ENCODE measurements at places on chromosomes 4 and X.

DNA sequence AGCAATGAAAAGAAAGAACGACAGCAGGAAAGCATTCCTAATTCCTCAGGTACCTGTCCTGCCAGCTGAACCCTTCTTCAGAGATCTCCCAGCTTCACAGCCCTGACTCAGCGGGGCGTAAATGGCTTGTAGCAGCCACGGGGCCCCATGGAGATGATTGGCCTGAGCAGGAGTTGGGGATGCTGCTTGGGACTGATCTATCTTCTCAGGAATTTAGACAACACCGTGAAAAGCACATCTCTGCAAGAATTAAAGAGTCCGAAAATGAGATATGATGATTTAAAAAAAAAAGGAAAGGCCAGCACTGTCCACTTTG, 22.5 kb upstream of the SLC25A4 start:
- no peak for DNase-seq

DNA sequence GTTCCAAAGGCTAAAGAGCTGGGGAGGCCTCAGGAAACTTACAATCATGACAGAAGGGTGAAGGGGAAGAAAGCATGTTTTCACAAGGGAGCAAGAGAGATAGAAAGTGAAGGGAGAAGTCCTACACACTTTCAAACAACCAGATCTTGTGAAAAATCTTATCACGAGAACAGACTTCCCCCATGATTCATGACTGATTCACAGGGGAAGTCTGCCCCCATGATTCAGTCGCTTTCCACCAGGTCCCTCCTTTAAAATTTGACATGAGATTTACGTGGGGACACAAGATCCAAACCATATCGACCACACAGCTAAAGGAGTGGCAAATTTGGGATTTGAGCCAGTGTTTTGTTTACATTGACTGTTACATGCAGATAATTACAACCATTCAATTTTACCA, 971.1 kb upstream of the HS3ST1 start:
- DNase-seq = no peak

DNA sequence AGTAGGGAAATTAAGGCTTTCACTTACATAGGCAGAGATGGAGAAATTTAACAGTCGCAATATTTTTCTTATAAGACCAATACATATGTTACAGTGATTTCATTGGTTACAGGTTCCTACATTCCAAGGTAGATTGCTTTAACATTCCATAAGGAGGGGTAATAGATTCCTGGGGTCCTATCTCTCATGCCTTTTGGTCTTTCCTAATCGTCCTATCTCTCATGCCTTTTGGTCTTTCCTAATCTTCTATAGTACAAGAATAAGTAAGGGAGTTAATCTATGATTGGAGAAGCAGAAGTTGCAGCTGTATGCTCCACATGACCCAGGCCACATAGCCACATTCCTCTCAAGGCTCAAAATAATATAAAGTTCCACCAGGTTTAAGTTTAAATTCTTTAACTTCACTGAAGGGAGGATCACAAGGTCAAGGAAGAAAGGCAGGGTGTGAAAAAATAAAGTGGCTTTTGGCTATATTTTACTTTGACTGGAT, 285.0 kb upstream of the BOD1L1 start:
- no peak for DNase-seq

DNA sequence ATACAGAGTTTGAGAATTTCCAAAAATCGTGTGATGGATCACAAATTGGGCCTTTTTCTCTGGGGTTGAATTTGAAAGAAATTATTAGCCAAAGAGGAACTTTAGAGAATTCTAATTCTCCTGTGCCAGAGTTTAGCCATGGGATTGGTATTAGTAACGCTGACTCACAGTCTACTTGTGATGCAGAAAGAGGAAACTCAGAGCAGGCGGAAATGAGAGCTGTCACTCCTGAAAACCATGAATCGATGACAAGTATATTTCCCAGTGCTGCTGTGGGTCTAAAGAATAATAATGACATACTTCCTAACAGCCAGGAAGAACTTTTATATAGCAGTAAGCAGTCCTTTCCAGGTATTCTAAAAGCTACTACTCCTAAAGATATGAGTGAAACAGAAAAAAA, 64.9 kb downstream of the N4BP2 start:
- DNase-seq = no peak

DNA sequence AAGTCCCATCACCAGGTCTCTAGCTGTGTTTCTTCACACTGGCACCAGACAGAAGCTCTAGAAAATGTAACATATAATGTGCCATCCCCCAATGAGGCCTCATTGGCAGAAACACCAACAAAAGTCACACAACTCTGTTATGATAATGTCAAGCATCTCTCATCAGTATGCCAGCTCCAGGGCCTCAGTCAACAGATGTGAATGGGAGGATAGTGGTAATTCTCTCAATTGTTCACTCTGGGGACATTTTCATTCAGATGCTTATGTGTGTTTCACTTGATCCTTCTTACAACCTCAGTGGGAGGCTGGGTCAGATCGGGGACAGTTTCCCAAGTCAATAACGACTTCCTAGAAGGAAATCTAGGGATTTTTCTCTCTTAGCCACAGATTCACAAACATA, 57.5 kb upstream of the SCOC start:
- DNase-seq = no peak

DNA sequence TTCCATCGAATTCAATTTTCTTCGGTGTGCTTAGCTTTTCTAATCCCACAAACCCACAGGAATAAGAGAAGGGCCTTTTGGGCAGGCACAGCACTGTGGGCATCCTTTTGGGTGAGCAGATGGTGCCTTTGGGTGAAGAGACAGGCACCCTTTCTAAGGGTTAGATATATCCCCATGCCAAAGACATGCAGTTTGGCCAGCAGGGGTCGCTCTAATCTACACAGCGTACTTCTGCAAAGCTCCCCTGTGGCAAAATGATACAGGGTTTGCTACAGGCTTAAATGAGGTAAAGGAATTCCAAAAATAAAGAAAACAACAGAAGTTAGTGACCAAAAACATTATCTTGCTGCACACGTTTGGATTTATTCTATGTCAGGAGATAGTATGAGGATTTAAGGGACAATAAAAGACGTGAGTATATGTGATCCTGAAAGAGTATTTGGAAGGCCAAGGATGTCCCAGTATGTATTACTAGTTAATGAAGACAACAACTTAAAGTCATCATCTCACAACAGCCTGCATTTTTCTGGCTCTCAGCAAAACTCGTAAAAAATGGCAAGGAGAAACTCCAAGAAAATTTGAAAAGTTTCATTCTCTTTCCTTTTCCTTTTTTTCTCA, 49.5 kb downstream of the PHEX start:
- DNase-seq = peak; percentile 23

- no peak for DNase-seq
Observed at GRCh38 chrX:3548765-3549391, 164.6 kb downstream of the PRKX start.

DNA sequence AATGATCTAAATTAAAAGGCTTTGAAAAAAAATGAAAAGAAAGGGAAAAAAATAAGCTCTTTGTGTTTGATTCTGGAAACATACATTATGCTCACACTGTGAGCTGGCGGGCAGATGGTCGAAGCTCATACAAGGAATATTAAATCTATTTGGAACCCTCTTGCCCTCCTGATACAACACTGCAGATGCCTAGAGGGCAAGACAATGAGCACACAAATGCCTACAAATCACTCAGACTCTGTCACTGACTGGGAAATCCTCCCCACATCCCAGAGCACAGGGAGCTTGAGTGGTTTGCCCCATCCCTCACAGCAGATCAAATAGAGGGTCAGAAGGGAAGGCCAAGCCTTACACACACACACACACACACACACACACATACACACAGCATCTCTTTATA, 320.4 kb downstream of the HNRNPD start:
- no peak for DNase-seq

DNA sequence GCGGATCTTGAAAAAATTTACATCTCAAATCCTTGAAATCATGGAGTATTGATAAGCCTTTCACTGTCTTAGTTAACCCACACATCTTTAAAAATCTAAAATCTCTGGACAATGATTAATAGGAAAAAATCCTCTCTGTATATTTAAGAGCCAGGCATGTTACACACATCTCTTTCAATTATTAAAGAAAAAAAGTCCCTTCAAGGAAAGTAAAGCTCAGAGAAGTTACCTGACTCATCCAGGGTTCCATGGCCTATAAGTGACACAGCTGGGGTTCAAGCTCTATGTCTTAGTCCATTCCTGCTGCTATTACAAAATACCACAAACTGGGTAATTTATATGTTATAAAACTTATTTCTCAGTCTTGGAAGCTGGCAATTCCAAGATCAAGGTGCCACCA, 14.2 kb upstream of the FGF16 start:
- DNase-seq = no peak

DNA sequence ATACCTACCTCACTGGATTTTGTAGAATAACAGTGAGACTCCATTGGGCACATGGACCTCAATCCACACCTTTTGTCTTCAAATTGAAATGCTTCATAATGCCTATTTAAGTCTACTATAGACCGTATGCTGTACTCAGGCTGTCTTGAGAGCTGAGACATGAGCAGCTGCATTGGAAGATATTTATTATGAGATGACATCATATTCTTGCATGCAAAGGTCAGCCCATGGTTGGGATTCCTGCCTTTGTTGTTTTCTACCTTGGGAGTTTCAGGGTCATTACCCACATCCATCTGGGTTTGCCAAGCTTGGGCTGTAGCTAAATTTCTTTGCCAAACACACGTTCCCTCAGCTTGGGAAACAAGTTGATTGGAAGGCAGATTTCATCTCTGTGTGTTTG, 33.2 kb upstream of the MAMLD1 start:
- DNase-seq = no peak

GRCh38 chr4:40966091-40966490, 216.3 kb downstream of the NSUN7 start:
- no peak for DNase-seq

DNA sequence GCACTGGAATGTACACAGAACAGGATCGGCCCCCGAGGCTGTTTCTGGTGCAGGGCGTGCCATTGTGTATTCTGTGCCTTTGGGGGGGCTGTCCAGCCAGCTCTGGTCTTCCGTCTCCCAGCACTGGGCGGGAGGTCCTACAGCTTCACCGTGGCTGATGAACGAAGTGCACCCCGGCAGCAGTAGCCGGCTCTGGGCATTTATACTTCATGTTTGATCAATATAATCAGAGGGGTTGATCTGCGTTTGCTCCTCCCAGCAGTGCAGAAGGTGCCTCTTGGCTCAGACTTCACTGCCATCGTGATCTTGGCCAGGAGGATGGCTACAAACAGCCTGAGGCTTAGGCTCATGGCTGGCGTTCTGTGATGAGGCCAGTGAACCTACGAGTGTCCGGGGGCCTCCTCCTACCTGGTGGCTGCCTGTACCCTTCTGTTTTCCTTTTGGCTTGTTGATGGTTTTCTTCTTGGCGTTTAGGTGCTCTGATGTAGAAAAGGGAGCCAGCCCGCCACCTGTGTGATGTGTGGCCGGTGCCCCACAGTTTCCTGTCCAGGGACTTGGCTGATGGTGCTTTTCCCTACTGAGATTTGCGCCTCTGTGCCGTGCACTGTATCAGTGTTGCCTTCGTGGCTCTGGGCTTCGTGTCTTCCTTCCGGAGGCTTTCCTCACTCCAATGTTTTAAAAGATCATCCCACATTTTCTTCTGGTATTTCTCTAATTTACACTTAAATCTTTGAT, 31.2 kb upstream of the HGFAC start:
- no peak for DNase-seq

DNA sequence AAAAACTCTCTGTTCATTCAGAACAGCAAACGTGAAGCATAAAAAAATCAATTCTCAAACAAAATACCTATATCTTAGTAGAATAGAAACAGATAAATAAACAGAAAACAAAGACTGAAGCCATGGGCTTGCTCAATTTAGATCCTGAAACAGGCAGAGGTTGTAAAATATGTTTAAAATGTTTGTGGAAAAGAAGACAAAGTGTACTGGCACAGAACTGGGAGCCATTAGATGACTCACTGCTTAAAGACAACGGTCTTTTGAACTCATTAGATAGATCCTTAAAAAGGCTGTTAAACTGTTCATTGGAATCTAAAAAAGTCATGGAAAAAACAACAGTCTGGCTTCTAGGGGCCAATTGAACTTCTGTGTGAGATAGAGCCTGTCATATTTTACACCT, 247.0 kb upstream of the NDST4 start:
- DNase-seq = no peak

GRCh38 chrX:42673301-42673810, 104.6 kb downstream of the PPP1R2C start:
- no peak for DNase-seq

DNA sequence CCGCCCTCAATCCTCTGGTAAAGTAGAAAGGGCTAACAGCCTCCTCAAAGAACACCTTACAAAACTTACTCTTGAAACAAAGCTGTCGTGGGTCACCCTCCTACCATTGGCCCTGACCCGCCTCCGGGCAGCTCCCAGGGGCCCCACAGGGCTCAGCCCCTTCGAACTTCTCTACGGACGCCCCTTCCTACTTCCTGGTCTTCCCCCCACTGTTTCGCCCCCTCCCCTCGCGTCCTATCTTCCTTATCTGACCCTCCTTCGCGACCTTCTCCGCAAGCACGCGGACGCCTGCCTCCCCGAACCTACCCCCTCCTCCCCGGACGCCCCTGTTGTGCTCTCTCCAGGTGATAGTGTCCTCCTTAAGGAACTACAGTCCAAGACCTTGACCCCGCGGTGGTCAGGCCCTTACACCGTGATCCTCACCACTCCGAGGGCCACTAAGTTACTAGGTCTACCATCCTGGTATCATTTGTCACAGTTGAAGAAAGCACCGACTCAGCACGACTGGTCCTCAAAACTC, 963.1 kb downstream of the RPA4 start:
- no peak for DNase-seq

GRCh38 chr4:87005690-87006425, 71.0 kb downstream of the AFF1 start:
- peak; percentile 46 for DNase-seq

- DNase-seq = no peak
Observed at GRCh38 chr4:152063621-152064240, 302.9 kb upstream of the GATB start.

- peak; percentile 58 for DNase-seq
Observed at GRCh38 chr4:38752372-38752940, 30.3 kb downstream of the TLR10 start.

- no peak for DNase-seq
Observed at GRCh38 chrX:126339928-126340327, 173.8 kb upstream of the DCAF12L2 start.

- DNase-seq = no peak
Observed at GRCh38 chr4:71004281-71004851, 10.9 kb downstream of the DCK start.

DNA sequence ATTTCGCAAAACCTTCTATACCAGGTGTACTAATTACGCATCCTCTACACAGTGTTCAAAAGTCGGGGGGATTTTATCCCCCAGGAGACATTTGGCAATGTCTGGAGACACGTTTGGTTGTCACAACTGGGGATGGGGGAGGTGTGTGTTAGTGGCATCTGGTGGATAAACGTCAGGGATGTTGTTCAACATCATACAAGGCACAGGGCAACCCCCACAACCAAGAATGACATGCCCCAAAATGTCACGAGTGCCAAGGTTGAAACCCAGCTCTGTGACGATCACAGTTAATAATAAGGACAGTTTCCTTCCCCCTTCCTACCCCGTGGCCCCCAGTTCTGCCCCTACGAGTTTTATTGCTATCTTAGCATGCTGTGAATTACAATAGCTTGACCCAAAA, 15.9 kb upstream of the SEL1L3 start:
- no peak for DNase-seq

- DNase-seq = peak; percentile 71
Observed at GRCh38 chr4:680551-680927, 6.2 kb downstream of the MYL5 start.

- DNase-seq = no peak
Observed at GRCh38 chr4:143743591-143743990, 43.1 kb upstream of the FREM3 start.
